ENCODE measurements at places on chromosomes 7 and 10.
A peak's percentile ranks its signal among the peaks of the same experiment; 100 is the strongest.

DNA sequence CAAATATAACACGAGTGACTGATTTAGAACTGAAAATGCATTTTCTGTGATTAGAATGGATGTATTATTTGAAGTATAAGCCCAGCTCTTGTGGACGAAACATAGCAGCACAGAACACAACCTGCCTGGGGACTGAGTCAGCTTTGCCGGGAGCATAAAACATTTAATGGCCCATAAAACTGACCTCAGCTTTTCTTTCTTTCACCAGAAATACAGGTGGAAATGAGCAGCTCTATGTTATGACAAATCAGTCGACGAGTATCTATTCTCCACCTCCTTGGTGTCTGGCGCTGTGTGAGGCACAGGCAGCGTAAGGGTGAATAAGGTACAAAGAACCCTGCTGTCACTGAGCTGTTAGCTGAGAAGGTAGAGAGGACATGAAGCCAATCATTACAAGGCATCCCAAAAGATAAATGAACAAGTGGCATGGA, 471.6 kb upstream of the AKR1E2 start:
- no peak for DNase-seq

GRCh38 chr10:128059982-128060293, 66.3 kb downstream of the MKI67 start:
- no peak for DNase-seq

- no peak for DNase-seq
Measured at GRCh38 chr10:78035025-78035424, 1.4 kb downstream of the RPS24 start.

- DNase-seq = no peak
Measured at GRCh38 chr10:114957122-114957521, 19.1 kb downstream of the TRUB1 start.

DNA sequence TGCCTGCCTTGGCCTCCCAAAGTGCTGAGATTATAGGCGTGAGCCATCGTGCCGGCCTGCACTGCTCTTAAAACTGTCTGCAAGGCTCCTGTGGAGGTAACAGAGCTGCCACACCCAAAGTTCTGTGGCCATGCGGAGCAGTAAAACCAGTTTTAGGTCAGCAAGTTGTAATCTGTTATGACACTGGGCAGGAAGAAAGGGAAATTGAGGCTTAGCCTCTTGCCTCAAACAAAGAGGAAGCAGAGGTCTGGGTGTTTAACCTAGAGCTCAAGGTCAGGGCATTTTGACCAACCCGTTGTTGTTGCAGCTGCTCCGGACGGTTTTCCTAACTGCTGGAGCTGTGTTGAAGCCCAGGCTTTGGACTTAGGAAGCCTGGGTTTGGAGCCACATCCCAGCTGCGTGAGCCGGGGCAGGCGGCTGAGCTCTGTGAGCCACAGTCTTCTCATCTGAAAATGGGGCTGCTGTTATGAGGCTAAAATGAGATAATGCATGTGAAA, 7.4 kb upstream of the RRP12 start:
- no peak for DNase-seq

- DNase-seq = no peak
Measured at GRCh38 chr10:76697923-76698322, 939.7 kb downstream of the KCNMA1 start.

DNA sequence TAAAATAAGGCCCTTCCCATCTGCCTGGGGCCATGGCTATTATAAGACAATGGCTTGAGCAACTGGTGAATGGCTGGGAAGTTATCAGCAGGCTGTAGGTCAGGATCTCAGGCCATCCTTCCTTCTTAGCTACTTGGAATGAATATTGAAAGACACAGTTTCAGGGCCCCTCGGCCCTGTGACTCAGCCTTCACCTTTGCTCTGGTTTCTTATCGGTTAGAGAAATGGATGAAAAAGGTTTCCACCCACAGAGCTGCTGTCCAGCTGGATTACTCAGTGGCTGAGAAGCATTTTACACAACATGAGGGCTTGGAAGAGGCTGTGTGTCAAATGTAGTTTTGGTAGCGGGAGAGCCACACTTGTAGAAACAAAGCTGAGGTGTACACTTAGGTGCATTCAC, 9.4 kb downstream of the ACSL5 start:
- DNase-seq = no peak

GRCh38 chr7:137983323-137984008, 18.4 kb downstream of the CREB3L2 start:
- no peak for DNase-seq

DNA sequence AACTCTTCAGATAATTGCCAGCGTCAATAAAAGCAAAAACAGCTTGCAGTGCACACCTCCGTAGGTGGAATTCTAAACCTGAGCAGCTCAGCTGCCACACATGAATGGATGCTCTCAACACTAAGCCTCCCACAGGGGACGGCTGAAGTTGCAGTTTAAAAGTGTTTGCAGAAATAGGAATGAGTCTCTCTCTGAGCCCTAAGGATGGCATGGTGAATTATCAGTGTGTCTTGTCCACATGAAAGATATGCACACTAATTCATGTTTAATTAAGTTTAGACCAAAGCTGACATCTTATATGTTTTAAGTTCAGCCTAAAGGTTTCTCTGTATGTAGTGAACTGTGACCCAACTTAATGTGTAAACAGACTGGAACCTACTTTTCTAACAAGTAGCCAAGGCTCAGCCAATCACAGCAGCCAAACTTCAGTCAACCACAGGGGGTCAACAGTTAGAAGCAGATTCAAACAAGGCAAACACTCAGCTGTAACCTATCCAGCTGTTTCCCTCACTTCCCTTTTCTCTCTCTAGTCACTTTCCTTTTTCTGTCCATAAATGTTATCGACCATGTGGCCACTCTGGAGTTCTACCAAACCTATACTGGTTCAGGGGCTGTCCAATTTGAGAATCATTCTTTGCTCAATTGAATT, 38.1 kb downstream of the CTTNBP2 start:
- DNase-seq = no peak

DNA sequence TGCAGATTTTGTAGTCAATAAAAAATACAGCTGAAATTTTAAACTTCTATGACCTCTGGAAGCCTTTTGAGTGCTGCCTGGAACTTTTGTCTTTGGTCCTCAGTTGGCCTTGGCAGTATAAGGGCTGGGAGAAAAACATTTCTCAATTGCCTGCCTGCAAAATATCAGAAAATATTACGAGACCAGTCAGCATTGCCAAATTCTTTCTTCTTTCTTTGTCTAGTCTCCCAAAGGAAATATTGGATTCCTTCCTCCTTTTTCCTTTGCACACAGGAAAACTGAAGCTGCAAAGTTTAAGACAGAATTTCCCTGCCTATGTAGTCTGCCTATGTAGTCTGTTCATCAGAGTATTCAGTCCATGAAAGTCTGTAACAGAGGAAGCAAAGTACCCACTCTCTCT, 95.9 kb downstream of the CHRM2 start:
- no peak for DNase-seq

GRCh38 chr7:106047818-106048705, 64.0 kb downstream of the SYPL1 start:
- peak; percentile 26 for DNase-seq

GRCh38 chr7:158754746-158755444, 50.3 kb upstream of the NCAPG2 start:
- DNase-seq = no peak

DNA sequence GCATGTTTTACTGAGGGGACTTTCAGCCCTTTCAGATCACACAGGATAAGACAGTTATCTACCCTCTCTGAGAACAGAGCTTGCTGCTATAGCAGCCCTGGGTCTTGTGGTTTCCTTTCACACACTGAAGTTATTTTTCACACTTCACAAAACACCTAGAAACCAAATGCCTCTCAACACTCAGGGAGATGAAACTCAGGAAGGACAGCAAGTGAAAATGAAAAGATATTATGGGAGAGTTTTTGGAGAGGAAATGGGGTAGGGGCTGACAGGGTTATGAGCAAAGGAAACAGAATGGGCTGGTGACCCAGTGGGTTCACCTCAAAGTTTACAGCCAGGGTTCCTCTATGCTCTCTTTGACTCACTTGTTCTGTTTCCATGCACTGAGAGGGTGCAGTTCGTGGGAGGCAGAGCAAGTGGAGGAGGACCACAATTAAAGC, 17.0 kb upstream of the GIMAP2 start:
- DNase-seq = no peak

DNA sequence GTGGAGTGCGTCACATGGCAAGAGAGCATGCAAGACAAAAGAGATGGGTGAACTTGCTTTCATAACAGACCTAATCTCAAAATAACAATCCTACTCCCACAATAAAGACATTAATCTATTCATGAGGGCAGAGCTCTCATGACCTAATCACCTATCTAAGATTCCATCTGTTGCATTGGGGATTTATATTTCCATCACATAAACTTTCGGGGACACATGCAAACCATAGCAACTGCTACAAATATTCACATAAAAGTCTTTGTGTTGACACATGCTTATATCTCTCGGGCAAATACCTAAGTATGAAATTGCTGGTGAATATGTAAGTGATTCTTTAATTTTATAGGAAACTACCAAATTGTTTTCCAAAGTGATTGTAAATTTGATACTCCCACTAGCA, 16.0 kb upstream of the PNLIPRP1 start:
- no peak for DNase-seq
